Right renal cortex interstitium (tissue), 3 donors: ENCODE measurements at places on chromosomes 16 and 17. TPM values are rescaled to one million over a fixed set of nuclear protein-coding genes. Genes with fewer than 3 reads are reported as not detected.

ABCC11 gene
- polyA plus RNA-seq = 0.30 TPM

OR1F1 gene
- polyA plus RNA-seq = not detected

DNA sequence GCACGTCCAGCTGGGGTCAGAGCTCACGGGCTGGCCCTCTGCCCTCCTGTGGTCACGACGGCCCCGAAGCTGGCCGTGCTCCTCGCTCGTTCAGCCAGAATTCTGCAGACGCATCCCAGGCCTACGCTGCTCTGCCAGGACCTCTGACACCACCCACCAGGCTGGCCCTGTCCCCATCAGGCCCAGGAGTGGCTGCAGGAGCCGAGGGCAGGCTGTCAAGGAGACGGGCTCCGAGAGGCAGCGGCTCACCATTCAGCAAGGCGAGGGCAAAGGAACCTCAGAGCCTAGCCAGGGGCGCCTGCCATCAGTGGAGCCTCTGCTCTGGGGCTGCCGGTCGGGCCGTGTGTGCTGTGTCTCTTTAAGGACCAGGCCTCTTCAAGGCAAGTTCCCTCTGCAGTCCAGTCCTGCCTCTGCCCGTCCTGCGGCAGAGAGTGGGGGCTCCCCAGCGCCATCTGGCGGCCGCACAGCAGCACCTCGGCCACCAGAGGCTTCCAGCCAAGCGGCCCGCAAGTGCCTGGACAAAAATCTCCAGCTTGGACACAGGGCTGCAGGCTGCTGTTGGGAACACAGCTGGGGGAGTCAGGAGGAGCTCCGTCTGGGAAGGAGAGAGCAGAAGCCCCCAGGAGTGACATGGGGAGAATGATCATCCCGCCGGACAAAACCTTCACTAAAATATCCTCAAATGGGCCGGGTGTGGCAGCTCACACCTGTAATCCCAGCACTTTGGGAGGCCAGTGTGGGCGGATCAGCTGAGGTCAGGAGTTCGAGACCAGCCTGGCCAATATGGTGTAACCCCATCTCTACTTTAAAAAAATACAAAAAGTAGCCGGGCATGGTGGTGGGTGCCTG, 7.4 kb upstream of the ABR start:
- DNase-seq = peak; percentile 70

- no peak for DNase-seq
Observed at GRCh38 chr17:71830866-71831265, 290.0 kb upstream of the SOX9 start.

SPDYE4 gene
- not detected for polyA plus RNA-seq

KRT25 gene
- polyA plus RNA-seq = 0.07 TPM

SLC43A2 gene
- 28.8 TPM for polyA plus RNA-seq

TELO2 gene
- polyA plus RNA-seq = 23.2 TPM

NUP93 gene
- 81.1 TPM for polyA plus RNA-seq

PRSS21 gene
- polyA plus RNA-seq = not detected

GRCh38 chr16:711548-712320, 3.2 kb upstream of the METRN start:
- no peak for DNase-seq

GRCh38 chr17:39651923-39652586, 13.1 kb upstream of the TCAP start:
- DNase-seq = no peak

GRCh38 chr17:15475631-15476354, 8.4 kb upstream of the CDRT4 start:
- DNase-seq = no peak

- DNase-seq = no peak
Observed at GRCh38 chr16:10663146-10663545, 31.6 kb downstream of the TEKT5 start.

DNA sequence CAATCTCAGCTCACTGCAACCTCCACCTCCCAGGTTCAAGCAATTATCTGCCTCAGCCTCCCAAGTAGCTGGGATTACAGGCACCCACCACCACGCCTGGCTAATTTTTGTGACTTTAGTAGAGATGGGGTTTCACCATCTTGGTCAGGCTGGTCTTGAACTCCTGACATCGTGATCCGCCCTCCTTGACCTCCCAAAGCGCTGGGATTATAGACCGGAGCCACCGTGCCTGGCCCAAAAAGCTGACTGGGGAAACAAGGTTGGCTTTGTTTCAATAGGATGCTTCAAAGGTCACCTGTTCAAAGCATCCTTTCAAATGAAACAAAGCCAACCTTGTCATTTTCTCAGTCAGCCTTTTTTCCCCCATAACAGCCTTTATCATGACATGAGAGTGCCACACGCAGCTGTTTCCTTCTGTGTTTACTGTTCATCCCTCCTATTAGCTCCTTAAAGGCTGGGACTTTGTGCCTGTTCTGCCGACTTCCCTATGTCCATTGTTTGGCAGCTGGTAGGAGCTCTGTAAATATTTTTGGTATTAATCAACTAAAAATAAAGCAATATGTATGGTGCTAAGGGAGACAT, 51.1 kb downstream of the ADAMTS18 start:
- DNase-seq = no peak

KIF2B gene
- not detected for polyA plus RNA-seq

GRCh38 chr16:2481676-2482075, 6.7 kb downstream of the TBC1D24 start:
- no peak for DNase-seq

- DNase-seq = no peak
Observed at GRCh38 chr17:71500761-71501555, 619.9 kb upstream of the SOX9 start.

FOXN1 gene
- 0.65 TPM for polyA plus RNA-seq

DNA sequence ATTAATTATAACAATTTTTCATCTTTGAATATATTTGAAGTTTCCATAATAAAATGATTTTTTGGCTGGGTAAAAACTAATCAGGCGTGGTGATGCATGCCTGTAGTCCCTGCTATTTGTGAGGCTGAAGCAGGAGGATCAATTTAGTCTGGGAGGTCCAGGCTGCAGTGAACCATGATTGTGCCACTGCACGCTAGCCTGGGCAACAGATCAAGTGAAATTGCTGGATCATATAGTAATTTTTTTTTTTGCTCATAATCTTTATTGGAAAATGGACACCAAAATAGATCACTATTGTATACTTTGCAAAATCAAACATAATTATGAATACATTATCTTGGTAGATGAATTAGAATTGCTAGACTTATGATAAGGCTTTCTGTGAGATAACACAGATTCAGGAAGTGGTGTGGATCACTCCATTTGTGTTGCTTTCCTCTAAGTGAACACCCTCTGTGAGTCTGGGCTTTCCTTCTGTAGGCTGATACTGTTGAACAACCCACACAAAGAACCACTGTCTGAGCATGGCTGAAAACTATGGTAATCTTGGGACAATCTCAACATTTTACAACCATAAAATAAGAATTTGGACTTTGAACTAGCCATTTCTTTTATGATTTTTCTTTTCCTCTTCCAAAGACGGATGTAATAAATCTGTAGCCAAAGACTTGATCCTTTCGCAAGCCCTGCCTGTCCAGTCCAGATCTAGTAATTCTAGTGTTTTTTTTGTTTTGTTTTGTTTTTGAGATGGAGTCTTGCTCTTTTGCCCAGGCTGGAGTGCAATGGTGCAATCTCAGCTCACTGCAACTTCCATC, 5.6 kb upstream of the ST3GAL2 start:
- no peak for DNase-seq

- no peak for DNase-seq
Observed at GRCh38 chr17:9162275-9162985, 141.1 kb downstream of the NTN1 start.

DNA sequence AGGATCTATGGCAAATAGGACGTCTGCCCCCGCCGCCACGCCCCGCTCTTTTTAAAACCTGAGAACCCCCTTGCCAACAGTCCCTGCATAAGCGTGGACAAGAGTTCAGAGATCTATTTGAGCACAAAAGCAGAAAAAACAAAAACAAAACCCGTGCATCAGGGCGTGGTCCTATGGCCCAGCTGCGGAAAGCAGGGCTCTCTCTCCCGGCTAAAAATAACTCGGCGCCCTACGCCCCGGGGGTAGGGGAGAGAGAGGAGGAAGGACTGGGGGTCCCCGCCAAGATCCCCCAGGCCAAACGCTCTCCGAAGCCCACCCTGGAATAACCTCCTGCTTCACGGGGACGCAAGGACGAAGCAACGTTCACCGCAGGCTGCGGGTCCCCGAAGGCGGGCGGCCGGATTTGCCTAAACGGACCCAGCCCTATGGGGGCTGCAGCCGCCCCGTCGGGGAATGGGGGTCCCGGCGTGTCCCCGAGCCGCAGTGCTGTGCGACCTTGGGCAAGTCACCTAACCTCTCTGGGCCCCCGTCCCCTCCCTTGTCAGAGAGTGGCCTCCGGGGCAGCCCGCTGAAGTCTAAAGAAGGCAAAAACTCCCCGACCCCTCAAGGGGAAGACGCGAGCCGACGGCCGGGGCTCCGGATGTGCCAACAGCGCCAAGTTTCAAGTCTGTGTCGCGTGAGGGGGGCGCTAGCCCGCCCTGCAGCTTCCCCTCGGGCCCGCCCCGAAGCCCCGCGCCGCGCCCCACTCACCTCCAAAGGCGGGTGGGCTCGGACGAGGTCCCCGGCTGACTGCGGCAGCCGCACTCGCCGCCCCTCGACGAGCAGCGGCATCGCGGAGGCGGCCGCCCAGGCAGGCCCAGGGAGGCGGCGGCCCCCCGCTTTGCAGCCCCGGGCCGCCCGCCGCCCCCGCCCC, 477 bp downstream of the NTAN1 start:
- no peak for DNase-seq

SLC12A3 gene
- polyA plus RNA-seq = 39.5 TPM

XAF1 gene
- 7.3 TPM for polyA plus RNA-seq

- DNase-seq = no peak
Observed at GRCh38 chr16:54503011-54503855, 216.6 kb upstream of the IRX3 start.

GRCh38 chr16:68508013-68508412, 31.1 kb upstream of the ZFP90 start:
- no peak for DNase-seq
